ENCODE measurements at places on chromosomes 6 and 20.

- DNase-seq, result no peak
Measured at GRCh38 chr6:6008648-6009421, 2.1 kb upstream of the NRN1 start.

- no peak for DNase-seq
Measured at GRCh38 chr20:22410556-22411130, 173.7 kb downstream of the FOXA2 start.

- DNase-seq, result no peak
Measured at GRCh38 chr6:68640491-68640835, 5.4 kb downstream of the ADGRB3 start.

- DNase-seq, result no peak
Measured at GRCh38 chr20:57180954-57181353, 85.5 kb downstream of the BMP7 start.

DNA sequence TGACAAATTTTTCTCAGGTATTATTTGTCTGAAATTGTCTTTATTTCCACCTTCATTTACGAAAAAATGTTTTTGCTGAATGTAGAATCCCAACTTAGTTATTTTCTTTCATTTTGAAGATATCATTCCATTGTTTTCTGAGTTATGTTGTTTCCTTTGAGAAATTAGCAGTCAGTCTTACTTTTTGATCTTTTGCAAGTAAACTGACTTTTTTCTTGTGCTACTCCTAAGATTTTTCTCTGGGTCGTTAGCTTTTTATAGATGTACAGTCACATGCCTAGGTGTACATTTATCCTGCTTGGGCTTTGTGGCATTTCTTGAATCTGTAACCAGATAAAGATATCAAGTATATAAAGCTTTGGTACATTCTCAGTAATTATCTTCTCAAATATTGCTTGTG, 29.6 kb upstream of the ASIP start:
- no peak for DNase-seq

GRCh38 chr20:34155836-34156235, 43.8 kb upstream of the EIF2S2 start:
- DNase-seq, result no peak

DNA sequence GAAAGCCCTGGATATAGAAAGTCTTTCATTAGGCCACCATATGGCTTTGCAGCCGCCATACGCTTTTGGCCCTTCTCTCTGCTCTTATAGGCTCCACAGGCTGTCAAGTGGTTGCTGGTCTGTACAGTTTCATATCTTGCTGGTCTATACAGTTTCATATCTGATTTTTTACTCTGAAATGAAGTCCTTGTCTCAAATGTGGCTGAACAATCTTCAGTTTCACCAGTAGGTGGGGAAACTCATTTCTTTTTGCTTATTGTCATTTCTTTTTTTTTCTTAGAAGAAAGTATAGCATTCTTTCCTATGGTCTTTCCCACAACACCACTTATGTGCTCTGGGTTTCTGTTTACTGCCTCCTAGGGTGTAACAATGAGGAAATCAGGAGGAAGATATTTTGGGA, 771.4 kb upstream of the MMS22L start:
- DNase-seq, result no peak

DNA sequence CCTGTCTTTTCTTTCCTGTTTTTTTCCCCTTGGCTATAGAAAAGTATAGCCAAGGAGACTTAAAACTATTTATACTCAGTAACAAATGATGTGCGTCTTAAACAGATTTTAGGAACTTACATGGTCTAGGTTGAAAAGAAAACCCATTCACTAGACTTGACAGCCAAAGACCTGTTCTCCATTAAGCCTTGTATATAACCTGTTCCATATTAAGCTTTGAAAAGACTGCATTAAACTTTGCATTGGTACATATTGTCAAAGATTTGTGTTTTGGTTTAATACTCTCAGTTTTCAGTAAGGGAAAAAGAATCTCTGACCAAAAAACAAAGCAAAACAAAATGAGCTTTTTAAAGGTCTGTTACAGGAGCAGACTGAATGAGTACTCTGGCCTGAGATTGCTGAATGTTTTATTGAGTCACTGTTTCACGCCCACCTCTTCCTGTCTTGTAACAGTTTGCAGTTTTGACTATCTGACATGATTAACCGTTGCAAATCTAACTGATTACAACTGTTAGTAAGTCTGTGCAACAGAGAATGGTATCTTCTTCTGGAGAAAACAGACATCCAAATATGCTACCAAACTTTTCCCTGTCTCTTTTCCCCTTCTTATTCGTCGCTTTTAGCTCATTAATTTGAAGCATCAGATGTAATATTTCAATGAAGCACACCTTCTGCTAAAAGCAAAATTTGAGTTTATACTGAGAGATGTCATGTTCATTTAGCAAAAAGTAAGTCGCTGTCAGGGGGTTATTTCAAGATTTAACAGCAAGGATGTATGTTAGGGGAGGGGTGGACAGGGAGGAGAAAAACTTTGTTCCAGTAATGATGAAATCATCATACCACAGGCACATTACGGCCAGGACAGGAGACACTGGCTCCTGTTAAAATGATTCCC, 59.1 kb upstream of the SUPT3H start:
- no peak for DNase-seq

DNA sequence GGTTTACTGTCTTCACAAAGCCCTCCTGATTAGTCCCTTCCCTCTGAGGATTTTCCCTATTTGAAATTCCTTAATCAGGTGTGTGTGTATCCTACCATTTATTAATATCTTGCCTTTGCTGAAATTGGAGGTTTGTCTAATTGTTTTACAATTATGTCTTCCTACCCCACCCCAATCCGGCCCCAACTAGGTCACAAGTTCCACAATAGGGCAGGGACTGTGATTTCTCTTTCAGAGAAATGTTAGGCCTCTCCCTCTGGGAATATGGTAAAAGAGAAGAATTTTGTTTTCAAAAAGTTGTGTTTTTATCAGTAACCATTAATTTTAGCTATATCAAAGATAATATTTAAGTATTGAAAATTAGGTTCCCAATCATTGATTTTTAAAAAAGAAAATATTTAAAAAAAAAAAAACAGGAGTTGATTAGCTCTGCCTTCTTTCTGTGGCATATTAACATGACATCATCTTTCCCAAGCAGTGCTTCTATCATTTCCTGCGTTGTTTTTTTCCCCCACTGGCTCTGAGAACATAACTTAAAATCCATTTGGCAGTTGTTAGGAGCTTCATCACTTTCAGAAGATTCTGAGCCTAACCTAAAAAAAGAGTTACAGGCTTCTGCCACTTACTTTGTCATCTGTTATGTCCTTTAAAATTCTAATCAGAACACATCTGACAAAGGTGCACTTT, 36.1 kb downstream of the BLOC1S5 start:
- no peak for DNase-seq

DNA sequence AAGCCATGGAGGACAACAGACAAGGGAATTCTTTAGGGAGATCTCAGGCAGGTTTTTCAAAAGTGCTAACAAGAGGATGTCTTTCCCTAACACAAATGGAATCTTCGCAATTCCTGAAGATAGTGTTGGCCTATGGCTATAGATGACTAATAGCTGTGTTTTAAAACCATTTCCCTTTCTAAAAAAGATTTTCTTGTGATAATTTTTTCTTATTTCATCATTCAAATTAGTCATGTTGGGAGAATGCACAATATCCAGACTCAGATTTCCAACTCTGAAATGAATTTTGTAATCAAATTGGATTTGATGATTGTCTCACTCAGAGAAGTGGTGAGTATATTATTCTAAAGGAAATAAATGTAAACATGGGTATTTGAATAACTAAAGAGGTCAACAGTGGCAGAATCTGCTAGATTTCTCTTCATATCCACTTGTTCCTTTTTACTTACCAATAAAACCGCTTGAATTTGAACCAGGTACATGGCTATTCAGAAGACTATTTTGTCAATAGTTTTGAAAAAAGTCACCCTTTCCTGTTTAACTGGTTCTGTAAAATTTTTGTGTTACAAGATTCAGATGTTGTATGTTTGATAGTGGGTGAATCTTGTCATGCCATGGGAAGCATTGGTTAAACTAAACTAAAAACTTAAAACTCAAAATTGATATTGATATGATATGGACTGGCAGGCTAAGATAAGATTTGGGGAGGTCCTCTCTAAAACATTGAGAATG, 1223.7 kb upstream of the EYS start:
- DNase-seq, result no peak

GRCh38 chr20:25245461-25245860, 2.4 kb upstream of the PYGB start:
- DNase-seq, result no peak

- no peak for DNase-seq
Measured at GRCh38 chr20:1275919-1276318, 9.8 kb downstream of the SNPH start.

GRCh38 chr6:110178626-110179405, 654 bp downstream of the WASF1 start:
- DNase-seq, result peak; percentile 80

DNA sequence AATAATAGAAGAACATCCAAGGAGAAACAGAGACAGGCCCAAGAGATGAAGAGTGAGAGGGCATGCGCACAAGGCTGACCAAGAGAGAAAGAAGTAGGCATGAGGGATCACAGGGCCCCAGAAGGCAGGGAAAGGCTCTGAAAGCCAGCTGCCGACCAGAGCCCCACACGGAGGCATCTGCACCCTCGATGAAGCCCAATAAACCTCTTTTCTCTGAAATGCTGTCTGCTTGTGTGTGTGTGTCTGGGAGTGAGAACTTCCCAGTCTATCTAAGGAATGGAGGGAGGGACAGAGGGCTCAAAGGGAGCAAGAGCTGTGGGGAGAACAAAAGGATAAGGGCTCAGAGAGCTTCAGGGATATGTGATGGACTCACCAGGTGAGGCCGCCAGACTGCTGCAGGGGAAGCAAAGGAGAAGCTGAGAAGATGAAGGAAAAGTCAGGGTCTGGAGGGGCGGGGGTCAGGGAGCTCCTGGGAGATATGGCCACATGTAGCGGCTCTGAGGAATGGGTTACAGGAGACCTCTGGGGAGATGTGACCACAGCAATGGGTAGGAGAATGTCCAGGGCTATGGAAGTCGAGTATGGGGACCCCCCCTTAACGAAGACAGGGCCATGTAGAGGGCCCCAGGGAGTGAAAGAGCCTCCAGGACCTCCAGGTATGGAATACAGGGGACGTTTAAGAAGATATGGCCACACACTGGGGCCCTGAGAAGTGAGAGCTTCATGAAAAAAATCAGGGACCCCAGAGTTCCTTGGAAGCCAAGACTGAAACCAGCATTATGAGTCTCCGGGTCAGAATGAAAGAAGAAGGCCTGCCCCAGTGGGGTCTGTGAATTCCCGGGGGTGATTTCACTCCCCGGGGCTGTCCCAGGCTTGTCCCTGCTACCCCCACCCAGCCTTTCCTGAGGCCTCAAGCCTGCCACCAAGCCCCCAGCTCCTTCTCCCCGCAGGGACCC, 981 bp upstream of the TNF start:
- DNase-seq, result no peak

GRCh38 chr6:167471548-167471930, 146.7 kb downstream of the TTLL2 start:
- DNase-seq, result no peak

GRCh38 chr20:12893653-12894052, 115.1 kb upstream of the SPTLC3 start:
- no peak for DNase-seq

DNA sequence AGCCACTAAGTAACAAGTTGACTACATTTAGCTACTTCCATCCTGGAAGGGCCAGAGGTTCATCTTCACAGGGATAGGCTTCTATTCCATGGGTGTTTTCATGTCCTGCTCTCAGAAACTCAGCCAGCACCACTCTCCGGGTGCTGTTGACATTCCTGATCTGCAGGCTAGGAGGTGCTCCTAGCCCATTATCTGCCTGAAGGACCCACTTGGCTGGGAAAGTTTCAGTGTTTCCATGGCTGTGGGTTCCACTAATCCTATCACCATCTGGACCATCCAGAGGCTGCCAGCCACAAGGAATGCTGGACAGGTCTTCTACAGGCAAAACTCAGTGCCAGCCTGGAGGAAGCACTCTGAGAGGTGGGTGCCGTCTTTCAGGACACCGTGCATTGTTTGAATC, 45.2 kb downstream of the HLA-G start:
- no peak for DNase-seq

GRCh38 chr6:47145212-47145611, 103.1 kb upstream of the ADGRF1 start:
- no peak for DNase-seq

DNA sequence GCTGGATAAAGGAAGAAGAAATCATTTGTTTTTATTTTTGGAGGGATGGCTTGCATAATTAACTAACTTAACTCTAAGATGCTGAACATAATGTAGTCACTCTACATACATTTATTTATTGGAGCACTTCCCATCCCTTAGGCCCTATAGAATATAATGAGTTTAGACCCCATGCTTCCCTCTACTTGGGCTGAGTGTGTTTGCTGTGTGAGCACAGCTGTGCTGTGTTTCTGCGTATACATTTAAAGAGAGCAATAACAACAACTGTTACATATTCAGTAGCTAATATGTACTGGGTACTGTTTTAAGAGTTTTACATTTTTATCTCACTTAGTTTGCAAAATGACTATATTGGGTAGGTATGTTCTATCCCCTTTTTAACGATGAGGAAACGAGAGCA, 736.6 kb upstream of the NRSN1 start:
- DNase-seq, result no peak

DNA sequence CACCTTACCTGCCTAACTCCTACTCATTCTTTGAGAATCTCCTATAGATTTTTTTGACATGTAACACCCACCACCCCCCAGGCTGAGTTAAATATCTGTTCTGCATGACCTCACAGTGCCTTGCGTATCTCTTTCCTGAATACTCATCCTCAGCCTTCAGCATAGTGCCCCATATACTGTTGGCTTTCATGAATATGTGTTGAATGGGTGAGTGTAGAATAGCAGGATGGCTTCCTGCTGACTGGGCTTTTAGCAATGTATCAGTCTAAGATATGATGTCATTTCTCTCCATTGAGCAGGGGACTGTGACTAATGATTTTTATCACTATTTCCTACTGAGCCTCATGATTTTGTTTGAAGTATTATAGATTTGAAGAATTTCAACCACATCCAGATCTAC, 361.6 kb upstream of the MARCKS start:
- DNase-seq, result no peak

GRCh38 chr6:54288474-54288873, 19.8 kb upstream of the TINAG start:
- DNase-seq, result no peak

DNA sequence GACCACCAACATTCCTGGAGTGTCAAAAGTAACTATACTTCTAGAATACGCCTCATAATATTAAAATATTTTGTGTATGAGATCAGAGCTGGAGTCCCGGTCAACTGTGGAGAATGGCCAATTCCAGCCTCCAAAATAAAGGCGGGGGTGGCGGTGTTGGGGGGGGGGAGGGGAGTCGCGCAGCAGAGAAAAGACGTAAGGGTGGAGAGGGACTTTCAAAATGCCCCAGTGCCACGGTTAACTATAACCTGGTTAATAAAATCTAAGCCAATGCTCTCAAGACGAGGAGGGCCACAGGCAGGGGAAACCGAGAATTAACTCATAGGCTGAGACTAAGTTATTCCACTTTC, 1.3 kb downstream of the NUP153 start:
- DNase-seq, result peak; percentile 65

- no peak for DNase-seq
Measured at GRCh38 chr6:138099832-138100231, 7.4 kb downstream of the PERP start.

Measured in T-helper 2 cell (primary cell).